GM20000 (cell line): ENCODE measurements at places on chromosomes 6 and 20.

DNA sequence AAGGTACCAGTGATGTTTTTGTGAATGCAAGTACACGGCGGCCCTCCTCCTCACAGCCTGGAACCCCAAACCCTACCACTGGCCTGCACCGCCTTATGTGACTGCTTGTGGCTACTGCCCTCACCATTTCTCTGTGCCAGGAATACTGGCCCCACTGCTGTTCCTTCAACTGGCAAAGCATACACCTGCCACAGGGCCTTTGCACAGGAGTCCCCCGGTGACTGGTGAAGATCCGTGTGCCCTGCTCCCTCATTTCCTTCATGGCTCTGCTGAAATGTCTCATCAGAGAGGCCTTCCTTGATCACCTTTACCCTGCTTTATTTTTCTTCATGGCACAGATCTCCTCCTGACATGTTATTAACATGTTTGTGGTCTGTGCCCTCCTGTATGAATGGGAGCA, 53.8 kb downstream of the FOXC1 start:
- DNase-seq, result no peak

- DNase-seq, result no peak
These were observed 8.5 kb downstream of the ZBP1 start for GRCh38 chr20:57611586-57612311.

- DNase-seq, result no peak
These were observed at the start of gene AKAP12 for GRCh38 chr6:151239603-151240035. AKAP12 (plus strand) TSS chr6:151239967; CDS start chr6:151240563, 596 bp downstream.

- no peak for DNase-seq
These were observed 745.5 kb downstream of the C6orf118 start for GRCh38 chr6:164563924-164564323.

- no peak for DNase-seq
These were observed 12.4 kb downstream of the MTHFD1L start for GRCh38 chr6:150877928-150878327.

GRCh38 chr6:43328528-43328927, 19.9 kb upstream of the CRIP3 start:
- no peak for DNase-seq

- no peak for DNase-seq
These were observed 5.4 kb downstream of the NELFCD start for GRCh38 chr20:58986286-58986967.

DNA sequence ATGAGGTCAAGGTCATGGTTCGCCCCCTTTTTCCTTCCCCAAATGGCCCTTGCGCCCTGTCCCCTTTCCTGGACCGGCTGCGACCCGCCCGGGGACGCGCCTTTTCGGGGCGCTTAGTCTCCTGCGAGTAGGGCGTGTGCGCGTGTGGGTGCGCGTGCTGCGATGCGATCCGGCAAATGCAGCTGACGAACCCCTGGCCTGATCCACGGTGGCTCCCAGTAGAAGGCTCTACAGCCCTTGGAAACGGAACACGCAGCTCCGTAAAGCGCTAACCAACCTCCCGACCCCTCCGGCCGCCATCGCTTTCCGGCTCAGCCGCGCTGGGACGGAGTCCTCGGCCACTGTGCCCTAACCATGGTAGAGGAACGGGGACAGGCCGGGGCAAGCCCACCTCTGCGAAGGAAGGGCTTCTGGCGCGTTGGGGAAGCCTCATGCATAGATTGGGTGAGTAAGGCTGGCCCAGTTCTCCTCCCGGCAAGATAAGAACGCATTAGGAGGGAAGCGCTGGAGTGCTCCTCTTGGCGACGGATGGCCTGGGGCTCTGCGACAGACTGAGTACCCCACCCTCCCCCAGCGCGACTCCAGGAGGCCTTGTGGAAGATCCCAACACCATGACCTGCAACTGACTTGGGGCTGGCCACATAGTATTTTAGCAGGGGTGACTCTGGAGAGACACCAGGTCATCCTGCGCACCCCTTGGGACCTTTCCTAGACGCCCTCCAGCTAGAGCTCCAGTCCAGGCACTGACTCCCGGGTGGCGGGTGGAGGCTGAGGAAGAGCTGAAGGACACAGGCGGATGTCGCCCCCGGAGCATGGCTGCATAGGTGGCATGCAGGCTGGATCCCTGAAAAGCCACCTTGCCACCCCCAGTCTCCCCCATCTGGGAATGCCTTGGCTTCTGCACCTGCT, 1.1 kb upstream of the SLC4A11 start:
- DNase-seq, result peak; percentile 41

GRCh38 chr6:139623372-139623771, 248.9 kb upstream of the CITED2 start:
- DNase-seq, result no peak

DNA sequence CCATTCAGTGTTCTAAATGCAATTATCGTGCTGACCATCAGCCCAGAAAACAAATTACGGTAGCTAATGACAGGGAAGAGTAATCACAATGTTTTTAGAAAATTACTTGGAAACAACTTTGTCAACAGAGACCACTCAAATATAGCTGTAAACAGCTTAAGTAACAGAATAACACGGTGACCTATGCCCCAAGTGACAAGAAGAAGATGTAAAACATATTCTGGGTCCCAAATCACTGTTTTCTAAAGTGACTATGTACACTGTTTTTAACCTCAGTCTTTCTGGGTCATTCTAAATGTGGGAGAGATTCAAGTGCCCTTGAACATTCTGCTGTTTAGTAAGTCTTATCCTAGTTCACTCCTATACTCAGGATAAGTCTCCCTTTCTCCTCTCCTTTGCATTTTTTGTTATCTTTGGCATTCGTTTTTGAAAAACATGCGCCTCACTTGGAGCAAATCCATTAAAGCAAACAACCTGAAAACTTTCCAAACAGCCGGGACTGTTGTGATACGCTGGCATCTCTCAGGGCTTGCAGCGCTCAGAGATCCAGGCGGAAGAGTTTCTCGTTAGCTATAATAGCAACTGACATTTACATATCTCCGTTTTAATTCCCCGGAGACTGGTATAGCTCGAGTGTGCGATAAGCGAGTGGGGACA, 114.5 kb upstream of the SOX4 start:
- DNase-seq, result no peak

- DNase-seq, result no peak
These were observed 676.5 kb downstream of the TENT5A start for GRCh38 chr6:81075974-81076373.

- no peak for DNase-seq
These were observed 37.6 kb downstream of the ZMYND8 start for GRCh38 chr20:47318586-47319516.

GRCh38 chr6:20960067-20960466, 425.8 kb downstream of the CDKAL1 start:
- no peak for DNase-seq
